ENCODE measurements at places on chromosomes 1 and 21.
A peak's percentile ranks its signal among the peaks of the same experiment; 100 is the strongest.

DNA sequence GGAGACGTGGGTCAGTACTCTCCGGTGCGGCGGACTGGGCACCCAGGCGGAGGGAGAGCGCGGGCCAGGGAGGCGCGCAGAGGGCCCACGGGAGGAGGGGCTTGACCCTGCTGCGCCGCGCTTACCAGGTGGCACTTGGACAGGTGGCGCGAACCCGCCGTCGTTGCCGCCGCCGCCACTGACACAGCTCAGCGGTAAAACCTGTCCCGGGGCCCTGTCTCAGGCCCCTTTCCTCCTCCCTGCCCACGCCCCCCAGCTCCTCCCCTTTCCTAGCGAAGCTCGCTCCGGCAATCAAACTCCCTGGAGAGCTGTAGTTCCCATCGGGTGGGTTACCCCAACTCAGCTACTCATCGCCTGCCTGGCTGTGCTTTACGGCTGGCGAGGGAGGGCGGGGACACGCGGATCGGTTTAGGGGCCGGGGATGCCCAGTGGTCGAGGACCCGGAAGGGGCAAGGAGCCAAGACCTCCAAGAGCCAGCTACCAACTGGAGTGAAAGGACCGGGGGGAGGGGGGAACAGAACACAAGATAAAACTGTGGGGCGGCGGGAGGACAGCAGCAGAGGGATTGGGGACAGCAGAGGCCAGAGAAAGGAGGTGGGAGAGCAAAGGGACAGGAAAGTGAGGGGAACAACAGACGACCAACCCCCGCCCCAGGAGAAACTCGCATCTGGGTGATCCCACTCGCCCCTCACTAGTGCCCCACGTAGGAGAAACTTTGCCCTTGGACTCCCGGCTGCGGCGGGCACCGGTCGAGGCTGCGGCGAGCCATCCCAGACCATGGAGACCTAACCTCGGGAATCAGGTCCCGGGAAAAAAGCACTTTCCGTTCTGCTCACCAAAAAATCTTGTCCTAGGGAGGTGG is 2.9 kb downstream of the GFI1 start:
- peak; percentile 24 for DNase-seq

DNA sequence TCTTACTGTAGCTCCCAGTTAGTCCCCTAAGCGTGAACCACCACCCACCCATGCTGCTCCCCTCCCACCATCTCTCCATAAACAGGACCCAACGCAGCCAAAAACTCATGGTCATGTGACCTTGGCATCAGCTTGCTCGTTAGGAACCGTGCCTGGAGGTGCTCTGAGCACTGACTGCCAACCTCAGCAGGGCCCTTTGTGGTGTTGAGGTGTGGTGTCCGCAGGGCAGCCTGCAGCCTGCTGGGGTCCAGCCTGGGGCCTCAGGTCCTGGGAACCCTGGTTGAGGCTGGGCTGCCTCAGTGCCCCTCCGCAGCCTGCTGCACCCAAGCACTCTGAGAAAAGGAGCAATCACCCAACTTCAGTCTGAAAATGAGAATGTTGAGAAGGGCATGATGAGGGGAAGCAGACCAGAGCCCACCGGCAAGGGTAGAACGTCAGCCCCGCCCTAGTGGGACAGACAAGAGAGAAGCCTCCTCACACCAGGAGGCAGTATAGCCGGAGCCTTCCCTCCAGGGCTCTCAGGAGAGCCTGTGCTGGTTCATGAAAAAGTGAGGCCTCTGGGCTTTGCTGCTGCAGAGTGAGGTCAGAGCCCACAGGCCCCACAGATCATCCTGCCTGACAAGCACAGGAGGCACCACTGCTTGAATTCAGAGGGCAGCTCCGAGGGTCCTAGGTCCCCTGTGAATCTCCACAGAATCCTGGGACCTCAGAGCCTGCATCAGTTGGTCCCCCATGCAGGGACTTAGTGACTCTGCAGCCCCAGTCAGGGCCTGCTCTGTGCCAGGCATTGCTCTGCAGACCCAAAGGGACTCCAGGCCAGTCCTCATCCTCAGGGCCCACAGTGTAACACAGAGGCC is 4.9 kb upstream of the COL6A2 start:
- DNase-seq, result peak; percentile 21

DNA sequence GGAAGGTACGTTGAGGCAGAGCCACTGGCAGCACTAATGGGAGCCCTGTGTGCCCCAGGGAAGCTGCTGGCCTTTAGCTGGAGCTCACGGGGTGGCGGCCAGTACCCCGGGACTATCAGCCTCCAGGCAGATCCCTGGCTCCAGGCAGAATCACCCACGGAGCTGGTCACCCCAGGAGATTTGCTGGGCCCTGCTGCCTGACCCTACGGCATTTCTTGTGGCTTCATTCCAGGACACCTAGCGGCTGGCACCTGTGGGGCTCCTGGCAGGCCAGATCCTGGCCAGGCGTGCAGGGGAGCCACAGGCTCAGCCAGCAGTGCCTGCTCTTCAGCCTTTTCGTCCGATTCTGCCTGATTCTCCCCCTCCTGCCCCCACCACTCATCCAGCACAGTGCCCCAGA is 7.1 kb downstream of the PADI1 start:
- DNase-seq, result no peak

DNA sequence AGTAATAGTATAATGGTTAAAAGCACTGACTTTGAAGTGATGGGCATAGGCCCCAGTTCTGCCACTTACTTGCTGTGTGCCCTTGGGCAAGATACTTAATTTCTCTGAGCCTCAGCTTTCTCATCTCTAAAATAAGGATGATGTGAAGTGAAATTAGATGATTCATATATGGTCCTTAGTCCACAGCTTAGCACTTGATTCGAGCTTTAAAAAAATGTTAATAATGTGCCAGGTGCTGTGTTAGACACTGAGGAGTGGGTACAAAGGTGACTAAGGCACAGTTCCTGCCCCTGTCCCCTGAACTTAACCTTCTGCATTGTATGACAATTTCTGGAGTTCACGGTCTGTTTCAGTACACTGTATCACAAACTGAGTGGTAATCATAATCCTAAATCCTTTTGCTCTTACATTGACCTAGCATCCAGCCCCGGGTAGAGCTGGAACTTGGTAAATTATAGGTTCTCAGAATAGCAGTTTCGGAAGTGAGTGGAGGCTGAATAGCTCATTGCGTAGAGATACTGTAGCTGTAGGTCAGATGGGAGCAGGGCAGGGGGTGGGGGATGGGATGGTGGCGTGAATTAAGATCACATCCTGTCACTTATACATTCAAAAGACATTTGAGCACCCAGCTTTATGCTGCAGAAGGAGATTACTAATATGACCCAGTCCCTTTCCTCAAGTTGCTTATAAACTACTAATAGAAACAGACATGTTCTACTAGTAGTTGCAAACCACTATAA is 1.5 kb downstream of the ZNF691 start:
- no peak for DNase-seq

- no peak for DNase-seq
These were observed 102.1 kb downstream of the SNX7 start for GRCh38 chr1:98763488-98764150.

- DNase-seq, result no peak
These were observed 58.3 kb upstream of the DSCAM start for GRCh38 chr21:40905251-40905650.

GRCh38 chr1:113768916-113769600 is 9.8 kb upstream of the PHTF1 start:
- DNase-seq, result no peak

DNA sequence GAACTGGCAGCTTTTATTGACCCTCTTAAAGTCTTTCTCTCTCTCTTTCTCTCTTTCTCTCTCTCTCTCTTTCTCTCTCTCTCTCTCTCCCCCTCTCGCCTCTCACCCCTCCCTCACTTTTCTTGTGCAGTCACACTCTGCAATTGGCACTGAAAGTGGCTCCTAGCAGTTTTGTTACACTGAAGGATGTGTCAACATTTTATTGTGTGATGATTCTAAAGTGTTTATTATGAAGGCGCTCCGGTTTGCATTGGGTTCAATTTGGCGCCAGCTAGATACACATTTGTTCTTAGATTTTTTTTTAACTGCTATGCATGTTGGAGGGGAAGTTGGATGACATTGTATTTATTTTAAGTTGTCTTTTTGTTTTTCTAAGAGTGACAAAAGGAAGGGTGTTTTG is 64.0 kb upstream of the CHRM3 start:
- DNase-seq, result no peak

GRCh38 chr1:27634985-27635367 is at the start of gene FGR:
Gene FGR (minus strand): TSS chr1:27635185. CDS start chr1:27623916, 11,269 bp downstream.
- no peak for DNase-seq

- DNase-seq, result peak; percentile 63
These were observed 89.4 kb downstream of the PAPPA2 start for GRCh38 chr1:176552217-176552991.
